Hepatocyte (in vitro differentiated cells): ENCODE measurements at places on chromosomes 2 and 18. TPM values are rescaled to one million over a fixed set of nuclear protein-coding genes. Genes with fewer than 3 reads are reported as not detected.
A peak's percentile ranks its signal among the peaks of the same experiment; 100 is the strongest.

GRCh38 chr2:61775956-61776570 lies 77.8 kb downstream of the FAM161A start:
- DNase-seq = no peak

DNA sequence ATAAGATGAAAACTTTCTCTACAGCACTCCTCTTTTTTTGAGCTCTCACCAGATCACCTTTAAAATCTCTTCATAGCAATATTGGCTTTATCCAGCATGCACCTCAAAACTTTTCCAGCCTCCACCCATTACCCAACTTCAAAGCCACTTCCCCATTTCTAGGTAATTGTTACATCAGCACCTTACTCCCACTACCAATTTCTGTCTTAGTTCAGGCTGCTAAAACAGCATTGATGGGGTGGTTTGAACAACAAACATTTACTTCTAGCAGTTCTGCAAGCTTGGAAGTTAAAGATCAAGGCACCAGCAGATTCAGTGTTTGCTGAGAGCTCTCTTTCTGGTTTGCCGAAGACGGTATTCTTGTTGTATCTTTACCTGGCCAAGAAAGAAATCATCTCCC lies 114.0 kb upstream of the SLC39A10 start:
- DNase-seq = no peak

- no peak for DNase-seq
Measured at GRCh38 chr18:42425025-42425424, 470.0 kb downstream of the PIK3C3 start.

DNA sequence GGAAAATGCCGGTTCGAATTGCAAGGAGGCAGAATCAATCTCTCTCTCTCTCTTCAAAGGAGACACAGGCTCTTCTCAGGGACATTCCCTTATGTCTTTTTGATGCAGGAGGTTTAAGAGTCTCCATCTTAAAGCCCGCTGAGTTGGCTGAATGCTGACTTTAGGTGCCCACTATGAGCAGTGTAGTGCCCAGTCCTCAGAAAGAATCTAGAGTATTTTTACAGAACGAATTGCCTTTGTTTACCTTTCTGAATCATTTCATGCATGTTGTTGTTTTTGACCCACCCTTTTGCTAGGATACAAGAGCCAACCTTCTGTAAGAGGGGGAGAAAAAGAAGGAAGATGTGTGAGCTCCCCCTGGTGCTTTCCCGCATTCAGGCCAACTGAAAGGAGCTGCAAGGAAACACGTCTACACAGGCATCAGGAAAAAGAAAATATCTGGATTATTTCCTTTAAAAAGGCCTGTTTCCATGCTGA lies 193.5 kb upstream of the TCF4 start:
- DNase-seq = peak; percentile 73

Gene PLGLB2
- polyA plus RNA-seq = 11.5 and 13.7 TPM in 2 replicates

Gene USP40
- polyA plus RNA-seq = 16.7 and 20.4 TPM in 2 replicates

GRCh38 chr2:58228299-58228698 lies 12.8 kb downstream of the FANCL start:
- DNase-seq = no peak
